Stimulated activated CD8-positive, alpha-beta memory T cell treated with anti-CD3 and anti-CD28 coated beads, Interleukin-2, amount 100 ng/mL, for 1 hour (primary cell): ENCODE measurements at places on chromosomes 5 and 9.

GRCh38 chr9:38358390-38359296 lies 33.9 kb upstream of the ALDH1B1 start:
- DNase-seq, result no peak

GRCh38 chr9:134260801-134261200 lies 65.5 kb upstream of the RXRA start:
- no peak for DNase-seq

GRCh38 chr9:137743695-137744094 lies 124.9 kb downstream of the EHMT1 start:
- no peak for DNase-seq

DNA sequence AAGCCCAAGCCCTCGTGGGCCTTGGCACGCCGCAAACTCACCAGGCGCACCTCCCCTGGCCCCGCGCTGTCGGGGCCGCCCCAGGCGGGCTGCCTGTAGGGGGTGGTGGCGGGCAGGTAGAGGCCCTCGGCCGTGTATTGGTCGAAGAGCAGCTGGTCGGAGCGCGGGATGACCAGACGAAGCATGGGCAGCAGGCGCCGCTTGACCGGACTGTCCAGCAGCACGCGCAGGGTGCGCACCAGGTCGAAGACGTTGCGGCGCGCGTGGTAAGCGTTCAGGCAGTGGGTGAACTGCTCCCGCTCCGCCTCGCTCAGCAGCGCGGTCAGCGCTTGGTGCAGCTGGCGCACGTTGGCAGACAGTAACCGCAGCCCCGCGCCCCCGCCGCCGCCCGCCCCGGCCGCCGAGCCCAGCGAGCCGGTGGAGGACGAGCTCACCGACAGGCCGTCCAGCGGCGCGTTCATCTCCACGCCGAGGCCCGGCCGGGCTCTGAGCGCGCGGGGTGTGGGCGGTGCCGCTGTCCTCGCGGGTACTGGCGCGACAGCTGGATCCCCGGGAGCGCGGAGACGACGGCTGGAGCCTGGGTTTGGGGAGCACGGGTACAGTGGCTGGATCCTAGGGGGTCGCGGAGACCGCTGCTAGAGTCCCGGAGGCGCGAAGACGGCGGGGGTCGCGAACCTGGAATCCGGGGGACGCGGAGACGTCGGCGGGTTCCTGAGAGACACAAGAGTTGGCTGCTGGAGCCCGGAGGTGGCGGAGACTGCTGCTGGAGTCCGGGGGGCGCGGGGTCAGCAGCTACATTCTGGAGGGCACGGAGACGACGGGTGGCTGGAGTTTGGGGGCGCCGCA lies 709 bp downstream of the WHRN start:
- DNase-seq, result no peak
